ENCODE measurements at places on chromosomes 1 and 21. TPM values are rescaled to one million over a fixed set of nuclear protein-coding genes. Genes with fewer than 3 reads are reported as not detected.

GRCh38 chr21:26814386-26814785 is 30.8 kb downstream of the ADAMTS1 start:
- DNase-seq: no peak
- H3K4me3 ChIP-seq: no peak overlapping the region
- H3K4me1 ChIP-seq: no peaks in the 10 kb centered on the region
- H3K27ac ChIP-seq: no peak overlapping the region

- H3K36me3 ChIP-seq: peaks cover 60% of the 10 kb centered on the region
- H3K27me3 ChIP-seq: no peaks in the 10 kb centered on the region
These were observed 22.5 kb downstream of the DPH5 start for GRCh38 chr1:101003012-101003650.

GRCh38 chr1:89190017-89190416 is 8.7 kb downstream of the GBP4 start:
- peaks cover 50% of the 10 kb centered on the region for H3K4me1 ChIP-seq
- H3K36me3 ChIP-seq: peaks cover 92% of the 10 kb centered on the region
- no peak for DNase-seq
- no peak overlapping the region for H3K4me3 ChIP-seq

DNA sequence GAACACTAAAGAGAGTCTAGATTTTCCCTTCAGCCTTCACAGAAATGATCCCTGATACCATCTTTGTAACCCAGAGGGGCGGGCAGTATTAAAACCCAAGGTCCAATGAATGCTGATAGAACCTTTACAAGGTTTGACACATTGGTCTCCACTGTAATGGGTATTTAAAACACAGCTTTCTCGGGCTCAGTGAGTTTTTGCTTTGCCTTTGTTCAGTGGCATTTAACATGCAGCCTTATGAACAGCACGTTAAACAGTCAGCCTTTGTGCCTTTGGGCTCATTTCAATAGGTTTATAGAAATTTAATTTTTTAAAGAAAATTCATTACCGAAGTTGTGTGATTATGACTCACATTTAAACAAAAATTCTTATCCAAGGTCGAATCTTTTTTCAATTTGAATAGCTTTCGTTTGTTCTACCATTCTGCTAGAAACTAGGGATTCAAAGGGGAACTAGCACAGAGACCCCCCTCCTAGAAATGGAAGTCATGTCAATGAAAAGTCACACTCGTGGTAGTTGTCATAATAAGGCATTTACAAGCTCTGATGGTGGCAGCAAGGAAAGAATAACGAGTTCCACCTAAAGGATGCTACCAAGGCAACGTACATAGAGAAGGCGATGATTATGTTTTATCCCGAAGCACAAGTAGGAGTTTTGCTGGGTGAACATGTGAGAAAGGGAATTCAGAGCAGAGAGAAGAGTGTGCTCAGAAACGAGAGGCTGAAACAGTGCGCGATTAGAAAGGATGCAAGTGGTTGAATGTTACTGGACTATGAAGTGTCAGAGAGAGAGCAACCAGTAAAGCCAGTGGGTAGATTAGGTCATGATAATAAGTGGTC is 66.2 kb downstream of the SGIP1 start:
- no peak for DNase-seq
- H3K4me1 ChIP-seq: no peaks in the 10 kb centered on the region
- no peaks in the 10 kb centered on the region for H3K36me3 ChIP-seq
- H3K27me3 ChIP-seq: peaks cover 2% of the 10 kb centered on the region
- H3K27ac ChIP-seq: no peak overlapping the region
- H3K4me3 ChIP-seq: no peak overlapping the region

Gene KCNJ15
- total RNA-seq: not detected

- no peak overlapping the region for H3K27ac ChIP-seq
- peak; percentile 81 for DNase-seq
- H3K27me3 ChIP-seq: no peaks in the 10 kb centered on the region
- H3K4me3 ChIP-seq: no peak overlapping the region
- H3K4me1 ChIP-seq: peaks cover 10% of the 10 kb centered on the region
These were observed 28.6 kb downstream of the AKNAD1 start for GRCh38 chr1:108828074-108828961.

- H3K27me3 ChIP-seq: no peaks in the 10 kb centered on the region
- H3K36me3 ChIP-seq: no peaks in the 10 kb centered on the region
- no peak for DNase-seq
- H3K27ac ChIP-seq: no peak overlapping the region
These were observed 235.4 kb upstream of the ADAMTS5 start for GRCh38 chr21:27202301-27202700.

Gene S100A16
- not detected for total RNA-seq

DNA sequence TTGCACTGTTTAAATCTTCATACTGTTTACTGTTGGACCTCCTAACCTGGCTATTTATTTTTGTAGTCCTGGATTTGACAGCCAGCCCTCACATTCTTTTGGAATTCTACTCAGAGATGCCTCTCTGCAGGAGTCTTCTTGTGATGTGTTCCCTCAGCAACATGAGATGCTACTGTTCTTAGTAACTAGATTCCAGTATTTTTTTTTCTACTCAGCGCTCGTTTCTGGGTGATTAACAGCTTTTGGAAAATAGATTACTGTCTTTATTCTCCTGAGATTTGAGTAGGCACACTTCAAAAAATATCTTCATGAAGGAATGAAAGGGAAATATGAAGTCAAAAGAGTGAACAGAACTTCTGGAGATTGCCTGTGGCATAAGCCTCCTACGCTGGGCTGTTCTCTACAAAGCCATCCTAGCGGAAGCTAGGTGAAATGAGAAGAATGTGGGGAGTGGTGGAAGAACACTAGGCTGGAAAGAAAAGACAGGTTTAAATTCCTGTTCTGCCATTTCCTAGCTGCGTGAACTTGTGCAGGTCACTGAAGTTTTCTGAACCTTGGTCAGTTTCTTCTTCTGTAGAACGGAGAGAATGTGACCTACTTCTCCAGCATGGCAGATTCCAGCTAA is 75.9 kb downstream of the LRRC8C start:
- H3K27me3 ChIP-seq: no peaks in the 10 kb centered on the region
- peaks cover 68% of the 10 kb centered on the region for H3K36me3 ChIP-seq

Gene SH2D2A
- total RNA-seq: 63.5 TPM

Measured in activated CD4-positive, alpha-beta T cell treated with anti-CD3 and anti-CD28 coated beads, Interleukin-2, amount 10 ng/mL, durations not matched to agents 7 days and 5 days (primary cell).